ENCODE measurements at places on chromosomes 4 and X.
A peak's percentile ranks its signal among the peaks of the same experiment; 100 is the strongest.

GRCh38 chr4:1039493-1040343 is 28.3 kb downstream of the FGFRL1 start:
- DNase-seq: no peak

DNA sequence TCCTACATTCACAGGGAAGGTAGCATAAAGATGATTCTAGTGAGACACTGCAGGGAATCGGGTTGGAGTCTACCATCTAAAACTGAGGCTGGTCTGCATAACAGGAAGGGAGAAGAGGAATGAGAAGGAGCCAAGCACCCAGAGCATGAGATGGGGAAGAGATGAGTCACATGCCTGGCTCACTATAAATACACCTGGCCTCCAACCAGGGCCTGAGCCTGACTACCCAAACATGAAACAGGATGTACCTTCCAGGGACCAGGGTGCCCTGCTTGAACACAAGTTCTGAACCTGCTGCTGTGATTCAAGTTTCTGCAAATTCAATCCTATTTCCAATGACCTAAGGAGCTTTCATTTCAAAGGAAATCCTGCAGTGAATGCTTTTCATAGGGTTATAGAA is 24.9 kb downstream of the CD99L2 start:
- DNase-seq: no peak

DNA sequence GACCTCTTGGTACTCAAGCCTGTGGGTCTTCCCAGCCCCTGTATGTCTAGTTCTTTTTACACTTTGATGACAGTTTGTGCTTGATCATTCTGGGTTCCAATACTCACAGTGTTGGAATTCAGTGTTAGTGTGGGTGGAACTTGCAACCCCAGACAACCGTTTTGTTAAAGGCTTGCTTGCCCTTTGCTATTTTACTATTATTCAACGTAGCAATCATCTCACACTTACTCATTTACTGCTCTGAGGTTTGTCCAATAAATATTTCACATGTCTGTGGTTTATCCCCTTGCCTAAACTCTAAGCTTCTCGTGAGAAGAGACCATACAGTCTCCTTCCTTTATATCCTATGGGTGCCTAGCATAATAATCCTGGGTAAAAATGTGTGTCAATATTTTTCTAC is 15.3 kb downstream of the CCNG2 start:
- DNase-seq: no peak

GRCh38 chr4:26267087-26267486 is 53.7 kb upstream of the RBPJ start:
- no peak for DNase-seq

- peak; percentile 82 for DNase-seq
Measured at GRCh38 chrX:141176586-141177451, at the start of gene LDOC1. Gene LDOC1 (minus strand): TSS chrX:141177129. CDS start chrX:141177021, 108 bp downstream.

GRCh38 chr4:167873496-167873895 is 218.8 kb upstream of the ANXA10 start:
- no peak for DNase-seq

DNA sequence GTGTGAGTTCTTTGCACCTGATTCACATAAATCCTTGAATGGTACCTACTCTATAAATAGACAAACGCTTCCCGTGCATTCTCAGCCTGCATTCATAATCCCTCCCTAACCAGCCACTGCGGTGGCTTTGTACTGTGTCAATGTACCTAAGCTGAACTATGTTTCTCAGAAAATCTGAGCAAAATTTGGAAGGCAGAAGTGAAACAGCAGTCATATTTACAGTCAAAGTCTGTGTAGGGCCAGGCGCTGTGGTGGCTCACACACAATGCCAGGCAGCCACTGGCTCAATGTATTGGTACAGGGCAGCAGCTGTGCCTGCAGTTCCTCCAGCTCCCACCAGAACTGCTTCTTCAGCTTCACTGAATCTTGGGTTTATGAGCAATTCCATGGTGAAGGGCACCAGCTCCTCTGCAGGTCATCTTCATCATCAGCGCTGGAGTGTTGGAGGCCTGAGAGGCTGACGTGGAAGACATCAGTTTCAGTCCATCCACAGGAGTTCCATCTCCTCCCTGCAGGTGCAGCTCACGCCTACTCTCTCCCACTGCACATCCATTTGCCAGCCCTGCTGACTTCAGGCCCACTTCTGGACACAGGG is 32.3 kb upstream of the IRF2 start:
- peak; percentile 46 for DNase-seq

- DNase-seq: no peak
Measured at GRCh38 chr4:164212134-164212533, 541.8 kb upstream of the SMIM31 start.

All from activated T-cell treated with anti-CD3 and anti-CD28 coated beads, Interleukin-2, amount 50 U/mL, for 24 hours (primary cell).